Cardiac ventricle fibroblast (primary cell): ENCODE measurements at places on chromosomes 13 and 19. TPM values are rescaled to one million over a fixed set of nuclear protein-coding genes. Genes with fewer than 3 reads are reported as not detected.

The OR7C1 gene
- not detected in 2 replicates for total RNA-seq

The DNAAF3 gene
- 0.34 TPM in 1 of 2 replicates, not detected in the other for total RNA-seq

The NLRP11 gene
- 0.06 TPM in 1 of 2 replicates, not detected in the other for total RNA-seq

The ZNF599 gene
- total RNA-seq, result 6.2 and 8.4 TPM in 2 replicates

The KCTD15 gene
- 19.4 and 22.9 TPM in 2 replicates for total RNA-seq

The KLF2 gene
- 1.4 and 2.4 TPM in 2 replicates for total RNA-seq

The KCNN4 gene
- not detected in 2 replicates for total RNA-seq

The SOX1 gene
- total RNA-seq, result not detected in 2 replicates

The ADM5 gene
- total RNA-seq, result not detected in 2 replicates

The SERTAD1 gene
- total RNA-seq, result 12.7 and 17.2 TPM in 2 replicates

The ZNF850 gene
- 1.4 and 2.0 TPM in 2 replicates for total RNA-seq

The ANKLE1 gene
- total RNA-seq, result 0.12 TPM in 1 of 2 replicates, not detected in the other

The BLVRB gene
- 101 and 139 TPM in 2 replicates for total RNA-seq

The SUGT1 gene
- total RNA-seq, result 37.7 and 38.9 TPM in 2 replicates

The APOC4 gene
- not detected in 2 replicates for total RNA-seq

The CEACAM3 gene
- total RNA-seq, result not detected in 2 replicates

The ECSIT gene
- total RNA-seq, result 51.1 and 52.2 TPM in 2 replicates

The ZNF565 gene
- total RNA-seq, result 3.1 and 4.4 TPM in 2 replicates

The PRRG2 gene
- 0.29 and 3.6 TPM in 2 replicates for total RNA-seq

The RFPL4AL1 gene
- total RNA-seq, result not detected in 2 replicates

The HIPK4 gene
- not detected in 2 replicates for total RNA-seq

The N4BP2L2 gene
- total RNA-seq, result 41.9 and 138 TPM in 2 replicates

The KANK2 gene
- 538 and 563 TPM in 2 replicates for total RNA-seq

The RXFP2 gene
- not detected in 2 replicates for total RNA-seq

The ASPDH gene
- not detected in 2 replicates for total RNA-seq

The RPL21 gene
- 707 and 775 TPM in 2 replicates for total RNA-seq

The CYP2F1 gene
- not detected in 2 replicates for total RNA-seq

The ASF1B gene
- 3.7 and 6.3 TPM in 2 replicates for total RNA-seq

The KLF1 gene
- total RNA-seq, result not detected in 2 replicates

The ZNF829 gene
- total RNA-seq, result 3.1 and 5.6 TPM in 2 replicates

The ZNF8 gene
- 6.2 and 6.9 TPM in 2 replicates for total RNA-seq

The BCKDHA gene
- 30.8 and 37.3 TPM in 2 replicates for total RNA-seq

The BICRA gene
- 14.9 and 22.2 TPM in 2 replicates for total RNA-seq

The FBN3 gene
- not detected in 2 replicates for total RNA-seq

The ZNF226 gene
- 14.2 and 21.7 TPM in 2 replicates for total RNA-seq

The AMH gene
- 0.31 and 0.39 TPM in 2 replicates for total RNA-seq

The CGB5 gene
- total RNA-seq, result not detected in 2 replicates

The DPY19L3 gene
- total RNA-seq, result 35.9 and 39.4 TPM in 2 replicates
